H4 (cell line): ENCODE measurements at places on chromosomes 12 and 14.

GRCh38 chr12:128715485-128715884, 108.3 kb downstream of the SLC15A4 start:
- no peak for DNase-seq

- peak; percentile 14 for DNase-seq
Observed at GRCh38 chr12:59115526-59115925, 195.2 kb upstream of the LRIG3 start.

GRCh38 chr14:78997811-78998210, 827.6 kb downstream of the NRXN3 start:
- no peak for DNase-seq

DNA sequence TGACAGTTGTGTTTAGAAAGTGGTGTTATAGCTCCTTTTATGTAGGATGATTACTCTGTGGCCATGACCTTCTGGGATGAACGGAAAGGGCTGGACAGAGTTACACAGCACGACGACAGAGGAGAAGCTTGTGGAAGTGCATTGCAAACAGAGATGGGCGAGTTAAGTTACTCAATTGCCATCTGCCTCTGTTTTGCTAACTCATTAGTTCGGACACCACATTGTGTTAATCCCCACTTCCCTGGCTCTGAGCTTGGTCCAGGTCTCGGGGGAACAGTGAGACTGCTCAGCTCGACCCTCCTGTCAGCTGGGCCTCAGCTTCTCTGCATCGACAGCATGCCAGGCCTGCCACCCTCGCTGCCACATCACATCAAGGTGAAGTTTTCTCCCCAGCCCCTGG, 408.0 kb downstream of the ZFP36L1 start:
- no peak for DNase-seq

DNA sequence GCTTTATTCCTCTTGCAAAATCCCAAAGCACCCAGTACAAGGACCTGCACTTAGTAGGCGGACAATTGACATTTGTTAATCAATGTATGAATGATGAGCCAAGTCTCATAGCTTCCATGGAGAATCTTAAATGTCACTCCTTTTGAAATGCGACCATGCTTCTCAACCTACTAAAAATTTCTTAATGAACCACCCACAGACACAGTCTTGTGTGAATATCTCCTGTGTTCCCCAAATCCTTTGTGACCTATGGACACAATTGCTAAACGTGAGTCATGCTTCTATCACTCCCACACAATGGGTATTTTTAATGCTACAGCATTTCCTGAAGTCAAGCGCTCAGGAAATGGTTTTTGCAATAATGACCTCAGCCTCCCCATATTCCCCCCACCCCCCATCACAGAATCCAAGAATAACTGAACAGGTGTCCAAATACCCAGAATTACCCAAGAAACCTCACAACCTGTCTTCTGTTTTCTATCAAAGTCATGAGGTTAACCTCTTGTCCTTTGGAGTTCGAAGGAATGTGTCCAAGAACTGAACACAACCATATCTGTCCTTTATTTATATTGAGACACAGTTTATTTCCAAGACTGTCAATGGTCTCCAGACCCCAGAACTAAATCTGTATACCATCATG, 163.6 kb upstream of the PLEKHG7 start:
- DNase-seq = peak; percentile 62
